ENCODE measurements at places on chromosomes 1 and 21.

DNA sequence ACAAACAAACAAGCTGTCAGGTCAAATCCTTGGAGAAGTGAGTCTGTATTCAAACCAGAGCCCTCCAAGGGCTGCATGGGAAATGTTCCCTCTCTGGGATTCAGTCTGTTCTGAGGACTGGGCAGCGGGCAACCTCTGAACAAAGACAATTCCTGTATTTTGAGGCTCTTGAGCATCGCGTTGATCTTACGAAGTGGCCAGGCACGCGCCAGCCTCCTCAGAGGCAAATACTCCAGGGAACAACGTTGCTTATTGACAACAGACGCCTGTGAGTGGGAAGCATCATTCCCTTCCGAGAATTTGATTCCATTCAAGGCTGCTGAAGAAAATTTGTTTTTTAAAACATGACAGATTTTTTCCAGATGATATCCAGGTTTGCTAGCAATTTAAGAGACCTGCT, 20.0 kb upstream of the TACSTD2 start:
- no peak for DNase-seq

GRCh38 chr1:76018045-76018444, 56.5 kb upstream of the ST6GALNAC3 start:
- no peak for DNase-seq

DNA sequence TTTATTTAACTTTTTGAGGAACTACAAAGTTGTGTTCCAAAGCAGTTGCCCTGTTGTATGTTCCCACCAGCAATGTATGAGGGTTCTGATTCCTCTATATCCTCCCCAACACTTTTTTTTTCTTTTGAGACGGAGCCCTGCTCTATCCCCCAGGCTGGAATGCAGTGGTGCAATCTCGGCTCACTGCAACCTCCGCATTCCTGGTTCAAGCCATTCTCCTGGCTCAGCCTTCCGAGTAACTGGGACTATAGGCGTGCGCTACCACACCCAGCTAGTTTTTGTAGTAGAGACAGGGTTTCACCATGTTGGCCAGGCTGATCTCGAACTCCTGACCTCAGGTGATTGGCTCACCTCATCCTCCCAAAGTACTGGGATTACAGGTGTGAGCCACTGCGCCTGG, 60.4 kb upstream of the ENAH start:
- no peak for DNase-seq

DNA sequence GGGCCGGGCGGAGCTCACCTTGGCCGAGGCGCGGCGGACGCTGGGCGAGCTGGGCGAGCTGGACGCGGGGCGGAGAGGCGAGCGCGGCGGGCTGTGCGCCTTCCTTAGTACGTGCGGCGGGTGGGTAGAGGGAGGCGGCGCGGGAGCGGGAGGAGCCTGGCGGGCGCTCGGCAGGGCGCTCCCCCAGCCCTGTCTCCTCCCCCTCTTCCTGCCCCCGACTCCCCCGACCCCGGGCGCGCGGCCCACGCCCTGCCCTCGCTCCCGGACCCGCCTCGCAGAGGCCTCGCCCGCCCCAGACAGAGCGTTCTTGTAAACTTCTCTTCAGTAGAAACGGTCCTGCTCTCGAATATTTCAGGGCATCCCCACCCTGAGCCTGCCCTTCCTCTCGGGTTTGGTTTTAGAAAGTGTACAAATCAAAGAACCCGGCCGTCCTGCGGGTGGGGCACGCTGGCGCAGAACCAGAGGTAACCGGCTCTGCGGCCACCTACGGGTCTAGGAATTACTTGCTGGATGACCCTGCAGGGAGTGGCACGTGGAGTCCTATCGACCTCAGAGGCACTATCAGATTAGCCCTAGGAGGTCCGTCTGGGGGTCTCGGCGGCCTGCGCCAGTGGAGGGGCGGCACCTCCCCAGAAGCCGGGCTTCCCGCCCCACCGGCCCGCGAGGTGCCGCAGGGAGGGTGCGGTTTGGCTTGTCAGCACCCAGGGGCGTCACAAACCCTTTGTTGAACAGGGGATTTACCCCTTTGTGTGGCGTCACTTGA, at the start of gene S100A10:
TSS of gene S100A10 (minus strand) at position 126 of the 763 bp plus-strand sequence. CDS start 7,629 bp downstream, outside the sequence.
- DNase-seq: peak; percentile 88

DNA sequence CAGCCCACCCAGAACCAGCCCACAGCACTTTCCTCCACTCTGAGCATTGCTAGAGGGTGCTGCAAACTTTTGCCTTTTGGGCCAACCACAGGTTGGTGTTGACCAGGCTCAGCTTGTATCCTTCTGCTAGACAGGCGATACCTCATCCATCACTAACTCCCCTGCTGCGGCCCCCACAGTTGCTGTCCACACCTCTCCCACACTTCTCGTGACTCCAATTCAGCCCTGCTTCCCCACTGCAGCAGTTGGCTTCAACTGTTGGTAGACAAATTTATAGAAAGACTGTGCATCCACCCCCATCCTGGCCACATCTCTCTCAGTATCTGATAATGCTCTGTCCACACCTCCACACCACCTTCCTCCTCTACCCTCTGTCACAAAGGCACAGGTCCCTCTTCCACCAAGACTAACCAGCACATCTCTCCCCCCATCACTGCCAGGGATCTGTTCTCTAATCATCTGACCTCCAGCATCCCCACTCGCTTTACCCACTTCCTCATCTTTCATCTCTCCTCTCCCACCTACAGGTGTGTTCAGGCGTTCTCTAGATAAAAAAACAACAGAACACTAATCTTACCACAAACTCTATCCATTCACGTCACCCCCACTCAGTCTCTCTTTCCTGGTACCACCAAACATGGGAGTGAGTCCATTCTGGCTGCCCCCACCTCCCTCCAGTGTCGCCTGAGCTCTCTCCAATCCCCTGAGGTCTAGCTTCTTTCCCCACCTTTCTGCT, 15.8 kb upstream of the SLC25A44 start:
- peak; percentile 40 for DNase-seq

DNA sequence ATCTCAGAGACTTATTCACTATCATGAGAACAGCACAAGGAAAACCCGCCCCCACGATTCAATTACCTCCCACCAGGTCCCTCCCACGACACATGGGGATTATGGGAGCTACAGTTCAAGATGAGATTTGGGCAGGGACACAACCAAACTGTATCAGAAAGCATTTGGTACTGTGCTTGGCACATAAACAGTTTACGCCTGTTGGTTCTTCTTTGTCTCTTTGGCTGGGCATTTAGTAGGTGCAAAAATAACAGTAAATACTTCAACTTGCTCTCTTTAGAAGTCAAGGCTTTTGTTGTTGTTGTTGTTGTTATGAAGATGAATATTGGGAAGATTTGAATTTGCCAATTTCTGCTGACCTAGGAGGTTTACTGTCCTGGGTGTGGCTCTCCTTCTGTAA, 175.4 kb upstream of the IGSF21 start:
- DNase-seq: no peak

DNA sequence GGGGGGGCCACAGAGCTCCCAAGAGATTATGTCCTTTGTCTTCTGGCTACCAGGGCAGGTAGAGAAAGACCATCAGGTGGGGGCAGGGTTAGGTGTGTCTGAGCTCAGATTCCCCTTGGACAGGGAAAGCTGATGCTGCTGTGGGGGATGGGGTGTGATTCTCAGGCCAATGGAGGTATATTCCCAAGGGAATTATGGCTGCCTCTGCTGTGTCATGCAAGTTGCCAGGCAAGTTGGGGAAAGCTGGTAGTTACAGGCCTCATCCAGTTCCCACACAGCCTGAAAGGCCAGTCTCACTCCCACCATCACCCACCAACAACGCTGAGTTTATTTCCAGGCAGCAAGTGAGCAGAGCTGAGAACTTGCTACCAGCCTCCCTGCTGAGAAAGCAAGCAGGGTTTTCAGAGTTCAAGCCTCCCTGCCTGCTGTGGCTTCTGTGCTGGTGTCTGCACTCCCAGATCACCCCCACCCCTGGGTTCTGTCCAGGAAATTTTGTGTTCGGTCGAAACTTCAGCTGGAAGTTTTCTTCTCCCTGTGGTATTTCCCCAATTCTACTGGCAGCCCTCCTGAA, 21.3 kb downstream of the IFI16 start:
- no peak for DNase-seq

DNA sequence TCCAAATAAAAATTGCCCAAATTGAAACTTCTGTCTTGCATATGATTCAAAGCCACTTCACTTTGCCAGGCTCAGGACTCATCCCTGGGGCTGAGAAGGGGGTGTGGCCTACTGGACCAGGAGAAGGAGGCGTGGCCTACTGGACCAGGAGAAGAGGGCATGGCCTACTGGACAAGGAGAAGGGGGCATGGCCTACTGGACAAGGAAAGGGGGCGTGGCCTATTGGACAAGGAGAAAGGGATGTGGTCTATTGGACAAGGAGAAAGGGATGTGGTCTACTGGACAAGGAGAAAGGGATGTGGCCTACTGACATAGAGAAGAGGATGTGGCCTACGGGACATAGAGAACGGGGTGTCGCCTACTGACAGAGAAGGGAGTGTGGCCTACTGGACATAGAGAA, 405.3 kb downstream of the RRAGC start:
- no peak for DNase-seq

DNA sequence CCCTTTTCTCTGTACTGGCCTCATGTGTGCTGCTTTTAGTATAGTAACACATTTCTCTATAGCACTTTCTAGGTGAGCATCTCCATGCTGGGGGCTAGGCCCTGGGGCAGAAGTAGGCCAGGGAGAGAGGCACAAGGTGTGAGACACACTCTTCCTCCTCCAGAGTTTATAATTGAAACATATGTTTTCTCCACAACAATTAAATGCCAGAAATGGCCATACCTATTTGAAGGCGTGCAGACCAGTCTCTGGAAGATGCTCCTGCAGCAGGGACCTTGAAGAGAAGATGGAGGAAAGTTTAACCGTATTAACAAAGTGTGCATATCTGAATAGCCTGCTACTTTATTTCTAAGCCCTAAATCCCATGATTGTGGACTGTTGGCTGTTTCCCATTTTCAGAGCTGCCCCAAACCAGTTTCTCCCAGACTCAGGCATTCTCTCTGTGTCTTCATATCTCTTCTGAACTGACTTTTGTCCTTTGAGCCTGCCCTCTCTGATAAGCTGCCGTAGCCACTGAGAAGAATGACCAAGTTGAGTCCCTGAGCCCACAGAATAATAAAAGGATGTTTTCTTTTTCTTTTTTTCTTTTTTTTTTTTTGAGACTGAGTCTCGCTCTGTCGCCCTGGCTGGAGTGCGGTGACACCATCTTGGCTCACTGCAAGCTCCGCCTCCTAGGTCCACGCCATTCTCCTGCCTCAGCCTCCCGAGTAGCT, 81.3 kb downstream of the LRRC8D start:
- DNase-seq: no peak

DNA sequence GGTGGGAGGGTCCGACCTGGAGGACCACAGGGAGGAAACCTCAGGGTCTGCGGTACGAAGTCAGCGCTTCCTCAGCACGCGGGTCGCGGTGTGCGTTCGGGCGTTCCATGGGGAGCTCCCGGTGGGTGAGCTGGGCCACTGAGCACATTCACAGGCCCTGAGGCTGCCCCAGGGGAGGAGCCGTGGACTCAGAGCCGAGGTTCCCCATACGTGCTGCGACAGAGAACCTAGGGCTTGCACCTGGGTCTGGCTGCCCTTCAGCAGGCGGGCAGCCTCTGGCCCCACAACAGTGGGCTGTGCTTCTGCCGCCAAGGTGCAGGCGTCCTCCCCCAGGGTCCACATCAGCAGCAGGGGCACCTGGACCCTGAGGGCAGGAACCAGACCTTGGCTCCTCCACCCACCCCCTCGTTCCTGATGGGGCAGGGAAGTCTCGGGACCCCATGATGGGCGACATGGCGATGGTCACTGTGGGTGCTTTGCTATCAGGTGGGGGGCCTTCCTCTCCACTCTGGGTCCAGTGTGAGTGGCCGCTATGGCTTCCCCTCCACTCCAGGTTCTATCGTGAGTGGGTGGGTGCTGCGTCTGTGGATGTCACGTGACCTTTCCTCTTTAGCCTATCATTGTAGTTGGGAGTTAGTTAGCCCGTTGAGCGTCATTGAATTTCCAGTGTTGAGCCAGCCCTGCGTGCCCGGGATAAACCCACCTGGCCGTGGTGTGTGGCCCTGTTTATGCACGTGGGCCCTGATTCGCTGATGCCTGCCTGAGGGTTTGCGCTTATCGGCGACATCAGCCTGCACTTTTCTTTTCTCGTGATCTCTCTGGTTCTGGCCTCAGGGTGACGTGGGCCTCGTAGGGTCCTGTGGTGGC, 27.9 kb downstream of the FTCD start:
- DNase-seq: no peak

- DNase-seq: no peak
Measured at GRCh38 chr1:119831027-119831426, 19.8 kb upstream of the REG4 start.

GRCh38 chr1:226425431-226426031, 17.6 kb upstream of the PARP1 start:
- DNase-seq: peak; percentile 66

DNA sequence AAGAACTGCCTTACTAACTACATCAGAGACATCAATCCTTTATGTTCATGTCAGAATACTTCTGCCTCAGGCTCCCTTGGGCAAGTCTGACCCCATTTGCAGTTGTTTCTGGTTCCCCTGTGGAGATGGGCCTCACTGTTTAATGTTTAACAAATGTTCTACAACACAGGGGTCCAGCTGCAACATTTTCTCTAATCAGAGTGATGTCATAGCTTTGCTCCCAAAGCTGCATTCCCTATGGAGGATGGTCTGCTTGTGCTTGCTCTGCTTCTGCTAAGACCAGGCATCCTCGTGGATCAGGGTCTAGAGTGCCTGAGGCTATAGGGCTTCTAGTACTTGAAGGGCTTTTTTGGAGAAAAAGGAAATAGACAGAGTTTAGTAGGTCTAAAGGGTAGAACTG, 1071.2 kb downstream of the TTLL7 start:
- no peak for DNase-seq

GRCh38 chr1:183444243-183444642, 26.1 kb upstream of the NMNAT2 start:
- no peak for DNase-seq

GRCh38 chr1:89203166-89203565, 4.4 kb upstream of the GBP4 start:
- DNase-seq: no peak

DNA sequence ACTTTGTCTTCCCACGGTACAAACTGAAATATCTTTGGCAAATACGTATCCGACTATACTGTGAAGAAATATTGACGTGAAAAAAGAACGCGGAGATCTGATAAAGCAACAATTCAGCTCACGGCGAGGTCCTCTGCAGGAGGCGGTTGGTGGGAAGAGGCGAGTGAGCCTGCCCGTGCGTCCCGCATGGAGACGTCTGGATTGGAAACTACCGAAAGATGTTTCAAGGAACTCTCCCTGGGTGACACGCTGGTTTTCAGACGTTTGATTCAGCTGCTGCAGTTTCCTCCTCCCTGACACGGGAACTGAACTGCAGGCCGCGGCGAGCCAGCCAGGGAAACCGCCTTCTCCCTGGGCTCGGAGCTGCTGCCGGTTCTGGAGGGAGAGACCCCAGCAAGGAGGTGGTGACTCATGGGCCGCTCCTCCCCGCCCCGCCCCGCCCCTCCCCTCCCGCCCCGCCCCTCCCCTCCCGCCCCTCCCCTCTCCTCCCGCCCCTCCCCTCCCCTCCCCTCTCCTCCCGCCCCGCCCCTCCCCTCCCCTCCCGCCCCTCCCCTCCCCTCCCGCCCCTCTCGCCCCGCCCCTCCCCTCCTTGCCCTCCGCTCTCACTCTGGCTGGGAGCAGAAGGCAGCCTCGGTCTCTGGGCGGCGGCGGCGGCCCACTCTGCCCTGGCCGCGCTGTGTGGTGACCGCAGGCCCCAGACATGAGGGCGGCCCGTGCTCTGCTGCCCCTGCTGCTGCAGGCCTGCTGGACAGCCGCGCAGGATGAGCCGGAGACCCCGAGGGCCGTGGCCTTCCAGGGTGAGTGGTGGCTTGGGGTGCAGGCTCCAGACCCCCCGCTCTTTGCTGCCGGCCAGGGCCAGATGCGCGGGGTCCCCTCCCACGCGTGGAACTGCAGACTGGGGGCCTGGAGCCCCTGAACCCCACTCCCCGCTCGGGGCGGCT, at the start of gene COL6A1:
TSS of gene COL6A1 (plus strand) at position 620 of the 941 bp plus-strand sequence. CDS start at position 701, 81 bp downstream.
- DNase-seq: peak; percentile 66

Data from activated CD8-positive, alpha-beta T cell treated with anti-CD3 and anti-CD28 coated beads, Interleukin-2, amount 10 ng/mL, durations not matched to agents 7 days and 5 days (primary cell).